ENCODE measurements at places on chromosomes 4 and X.
A peak's percentile ranks its signal among the peaks of the same experiment; 100 is the strongest.

DNA sequence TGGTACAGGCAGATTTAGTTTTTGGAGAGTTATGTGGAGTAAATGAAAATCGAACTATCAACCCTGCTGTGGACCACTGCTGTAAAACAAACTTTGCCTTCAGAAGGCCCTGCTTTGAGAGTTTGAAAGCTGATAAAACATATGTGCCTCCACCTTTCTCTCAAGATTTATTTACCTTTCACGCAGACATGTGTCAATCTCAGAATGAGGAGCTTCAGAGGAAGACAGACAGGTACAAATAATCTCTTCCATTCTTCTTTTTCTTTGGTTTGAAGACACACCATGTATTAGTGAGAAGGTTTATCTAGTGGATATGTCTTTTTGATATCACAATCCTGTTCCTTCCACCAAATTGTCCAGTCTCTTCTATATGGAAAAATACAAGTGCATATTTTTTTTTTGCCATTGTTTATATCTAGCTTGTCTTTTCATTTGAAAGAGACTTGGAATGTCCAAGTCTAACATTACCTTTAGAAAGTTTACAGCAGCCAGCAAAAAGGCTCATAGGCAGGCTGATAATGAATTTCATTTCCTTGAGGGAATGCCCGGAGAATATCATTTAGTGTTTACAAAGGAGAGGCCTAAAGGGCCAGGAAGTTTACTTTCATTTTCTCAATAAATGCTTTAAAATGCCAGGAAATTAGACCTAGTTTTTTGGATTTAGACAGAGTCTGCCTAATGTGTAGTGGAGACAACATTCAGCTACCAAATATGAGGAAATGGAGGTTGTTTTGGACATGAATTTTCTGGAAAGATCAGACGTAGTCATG is 18.6 kb downstream of the AFM start:
- no peak for DNase-seq

GRCh38 chrX:109793191-109793590 is 60.1 kb upstream of the ACSL4 start:
- no peak for DNase-seq

GRCh38 chrX:106450405-106450804 is 161.4 kb upstream of the RADX start:
- DNase-seq: no peak

DNA sequence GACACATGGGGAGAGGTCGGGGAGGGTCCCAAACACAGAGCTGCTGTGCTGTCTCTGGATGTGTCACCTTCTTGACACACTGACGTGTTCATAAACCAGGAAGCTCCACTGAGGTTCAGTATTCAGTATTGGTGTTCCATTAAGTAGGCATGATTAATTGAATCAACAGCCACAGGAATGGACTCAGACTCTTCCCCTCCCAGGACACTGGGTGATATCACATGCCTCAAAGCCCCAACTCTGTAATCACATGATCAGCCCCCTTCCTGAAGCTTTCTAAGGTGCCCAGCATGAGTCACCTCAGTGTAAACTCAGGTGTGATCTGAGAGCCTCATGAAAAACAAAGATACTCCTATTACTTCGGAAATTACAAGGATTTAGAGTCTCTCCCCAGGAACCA is 21.1 kb upstream of the HNRNPD start:
- no peak for DNase-seq

GRCh38 chr4:118586357-118586790 is 98.8 kb upstream of the METTL14 start:
- no peak for DNase-seq

- DNase-seq: no peak
Observed at GRCh38 chr4:53150631-53151488, 215.0 kb downstream of the SCFD2 start.

DNA sequence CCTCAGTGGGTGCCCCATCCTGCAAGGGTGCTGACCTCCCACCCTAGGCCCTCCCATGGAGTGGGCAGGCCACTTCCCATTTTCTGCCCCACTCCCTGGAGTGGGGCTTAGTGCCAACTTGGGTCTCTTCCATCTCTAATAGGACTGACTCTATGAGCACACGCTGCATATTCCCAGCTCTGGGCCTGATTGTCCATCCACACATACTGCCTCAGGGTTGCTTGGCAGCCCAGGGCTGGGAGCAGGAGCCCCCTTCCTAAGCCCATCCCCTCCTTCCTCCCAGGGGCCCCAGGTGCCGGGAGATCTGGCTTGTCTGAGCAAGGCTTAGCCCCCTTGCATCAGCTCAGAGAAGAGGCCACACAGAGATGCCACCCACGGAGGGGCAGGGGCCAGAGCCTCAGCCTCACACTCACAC is 55.1 kb downstream of the PJA1 start:
- DNase-seq: no peak

- DNase-seq: no peak
Observed at GRCh38 chr4:119656342-119656741, 27.7 kb upstream of the PDE5A start.

DNA sequence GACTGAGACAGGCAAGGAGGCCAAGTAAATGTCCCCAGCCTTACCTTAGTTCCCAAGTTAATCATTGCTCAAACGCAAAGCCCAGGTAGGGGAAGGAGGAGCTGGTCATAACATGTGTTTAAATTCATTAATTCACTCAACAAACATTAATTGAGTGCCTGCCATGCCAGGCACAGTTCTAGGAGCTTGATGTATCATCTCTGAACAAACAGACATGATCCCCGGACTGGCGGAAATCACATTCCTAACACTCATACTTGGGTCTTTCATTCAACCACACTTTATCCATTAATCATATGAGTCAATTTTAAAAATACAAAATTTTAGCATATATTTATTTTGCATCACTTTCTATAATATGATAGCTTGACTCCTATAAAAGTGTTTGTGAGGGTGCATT is 335.3 kb upstream of the NOCT start:
- DNase-seq: no peak

DNA sequence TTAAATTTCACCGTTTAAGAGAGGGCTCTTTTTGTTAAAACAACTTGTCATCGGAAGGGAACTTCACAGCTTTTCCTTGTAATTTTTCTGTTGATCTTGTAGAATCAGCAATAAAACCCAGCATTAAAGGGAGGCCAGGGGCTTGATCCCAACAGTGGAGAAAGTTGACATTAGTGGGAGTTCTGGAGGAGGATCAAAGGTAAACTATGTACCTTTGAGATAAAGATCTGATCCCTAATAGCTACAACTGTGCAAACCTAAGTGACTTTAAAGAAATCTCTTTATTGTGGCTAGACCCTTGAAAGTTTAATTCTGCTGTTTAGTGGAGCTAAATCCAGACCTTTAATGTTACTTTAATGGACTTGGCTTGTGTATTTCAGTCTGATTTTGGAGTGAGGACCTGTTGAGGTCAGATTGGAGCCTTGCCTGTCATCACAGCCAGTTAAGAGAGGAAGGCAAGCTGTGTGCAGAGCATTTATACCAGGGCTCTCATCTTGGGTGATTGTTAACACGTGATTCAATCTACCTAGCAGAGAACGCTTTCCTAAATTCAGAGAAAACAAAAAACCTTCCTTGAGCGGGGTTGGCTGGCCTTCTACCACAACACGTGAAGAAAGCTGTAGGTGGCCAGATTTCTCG is 1.7 kb downstream of the DOCK11 start:
- DNase-seq: no peak

DNA sequence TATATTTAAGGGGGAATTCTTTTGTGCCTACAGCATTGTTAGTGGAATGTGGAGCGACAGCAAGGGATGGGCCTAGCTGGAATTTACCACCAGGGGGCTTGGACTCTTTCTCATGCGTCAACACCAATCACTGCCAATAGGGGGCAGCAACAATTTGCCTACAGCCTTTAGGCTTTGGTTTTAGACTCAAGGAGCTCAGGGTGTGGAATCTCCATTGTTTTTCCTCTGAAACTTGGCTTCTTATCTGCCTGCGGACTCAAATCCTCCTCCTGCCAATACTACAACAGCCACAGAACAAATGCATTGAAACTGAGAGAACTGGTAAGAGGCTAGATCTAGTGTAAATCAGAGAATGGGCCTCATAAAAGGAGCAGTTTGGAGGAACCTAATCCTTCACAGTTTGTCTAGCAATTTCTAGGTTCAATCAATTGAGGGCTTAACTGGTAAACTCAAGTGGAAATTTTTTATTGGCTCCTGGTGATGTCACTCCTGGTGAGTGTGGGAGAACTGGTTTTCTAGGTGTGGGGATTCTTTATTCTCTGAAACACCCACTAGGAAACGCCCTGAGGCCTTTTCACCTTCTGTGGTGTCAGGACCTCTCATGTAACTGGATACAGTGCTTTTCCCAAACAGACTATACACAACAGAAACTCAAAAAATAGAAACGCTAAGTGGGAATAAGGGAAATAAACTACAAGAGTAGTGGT is 27.9 kb upstream of the TMSB4X start:
- no peak for DNase-seq

DNA sequence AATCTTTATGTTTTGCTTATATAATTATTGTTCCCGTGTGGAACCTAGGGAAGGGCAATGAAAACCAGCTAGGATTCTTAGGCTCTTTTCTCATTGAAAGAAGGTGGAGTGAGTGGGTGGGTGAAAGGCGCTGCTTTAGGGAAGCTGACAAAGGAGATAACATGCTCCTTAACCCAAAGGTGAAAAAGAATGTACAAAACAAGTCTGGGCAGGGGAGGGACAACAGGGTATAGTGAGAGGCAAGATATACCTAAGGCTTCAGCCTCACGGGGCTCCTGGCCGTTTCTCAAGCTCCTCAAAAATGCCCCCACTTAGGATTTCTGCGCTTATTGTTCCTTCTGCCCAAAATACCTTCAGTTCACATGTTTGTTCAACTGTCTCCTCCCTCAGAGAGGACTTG is 1.8 kb downstream of the SH2D1A start:
- no peak for DNase-seq

DNA sequence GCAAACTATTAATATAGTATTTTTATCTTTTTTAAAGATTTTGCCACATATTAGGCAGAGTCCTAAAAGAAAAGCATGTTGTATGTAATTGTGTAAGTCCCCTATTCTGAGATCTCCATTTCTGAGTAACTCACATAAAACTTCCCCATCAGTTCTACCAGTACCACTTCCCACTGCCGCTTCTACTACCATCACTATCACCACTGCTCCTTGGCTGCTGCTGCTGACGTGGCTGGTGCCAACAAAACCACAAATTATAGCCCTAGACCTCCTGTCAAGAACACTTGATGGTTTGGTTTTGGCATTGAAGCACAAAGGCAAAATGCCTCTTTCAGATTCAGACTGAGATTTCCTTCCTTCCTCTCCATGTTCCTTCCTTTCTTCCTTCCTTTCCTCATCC is 106.4 kb downstream of the MMRN1 start:
- DNase-seq: no peak

GRCh38 chrX:49988143-49988542 is 65.7 kb downstream of the CLCN5 start:
- no peak for DNase-seq

- DNase-seq: no peak
Observed at GRCh38 chrX:46180258-46180687, 364.9 kb downstream of the ZNF674 start.

- no peak for DNase-seq
Observed at GRCh38 chr4:150325872-150326271, 247.6 kb downstream of the DCLK2 start.

- DNase-seq: no peak
Observed at GRCh38 chr4:87950936-87951511, 24.5 kb upstream of the SPP1 start.

DNA sequence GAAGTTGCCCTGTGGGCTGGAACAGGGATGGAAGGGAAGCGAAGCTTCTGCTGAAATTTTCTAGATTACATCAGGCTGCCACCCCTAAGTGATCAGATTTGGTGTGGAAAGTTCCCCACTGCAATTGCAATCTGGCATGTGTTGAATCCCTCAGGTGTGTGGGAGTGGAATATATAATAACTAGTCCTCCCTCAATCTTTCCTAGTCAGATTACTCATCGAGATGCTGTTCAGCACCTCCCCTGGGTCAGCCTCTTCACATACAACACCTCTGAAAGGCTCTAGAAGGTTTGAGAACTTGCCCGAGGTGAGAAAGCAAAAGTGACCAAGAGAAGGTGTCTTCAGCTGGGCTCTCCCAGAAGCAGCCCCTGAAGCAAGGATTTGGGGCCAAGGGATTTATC is 336.8 kb downstream of the BCOR start:
- no peak for DNase-seq

DNA sequence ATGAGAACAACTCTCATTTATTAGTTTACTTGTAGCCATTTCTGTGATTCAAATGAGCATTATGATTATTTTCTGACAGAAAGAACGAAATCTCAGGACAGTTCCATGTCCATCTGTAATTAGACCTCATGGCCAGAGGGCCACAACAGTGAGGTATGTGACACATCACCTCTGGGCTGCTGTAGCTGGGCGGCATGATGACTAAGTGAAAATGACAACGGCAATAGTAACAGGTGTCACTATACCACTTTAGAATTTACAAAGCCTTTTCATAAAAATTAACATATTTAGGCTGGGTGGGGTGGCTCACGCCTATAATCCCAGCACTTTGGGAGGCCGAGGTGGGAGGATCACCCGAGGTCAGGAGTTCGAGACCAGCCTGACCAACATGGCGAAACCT is 252.6 kb downstream of the CBR4 start:
- no peak for DNase-seq

- no peak for DNase-seq
Observed at GRCh38 chr4:8152865-8153257, 5.8 kb downstream of the ABLIM2 start.

GRCh38 chr4:148004228-148004857 is 272.5 kb downstream of the ARHGAP10 start:
- DNase-seq: peak; percentile 57

- no peak for DNase-seq
Observed at GRCh38 chr4:113555868-113556267, 205.7 kb downstream of the CAMK2D start.

DNA sequence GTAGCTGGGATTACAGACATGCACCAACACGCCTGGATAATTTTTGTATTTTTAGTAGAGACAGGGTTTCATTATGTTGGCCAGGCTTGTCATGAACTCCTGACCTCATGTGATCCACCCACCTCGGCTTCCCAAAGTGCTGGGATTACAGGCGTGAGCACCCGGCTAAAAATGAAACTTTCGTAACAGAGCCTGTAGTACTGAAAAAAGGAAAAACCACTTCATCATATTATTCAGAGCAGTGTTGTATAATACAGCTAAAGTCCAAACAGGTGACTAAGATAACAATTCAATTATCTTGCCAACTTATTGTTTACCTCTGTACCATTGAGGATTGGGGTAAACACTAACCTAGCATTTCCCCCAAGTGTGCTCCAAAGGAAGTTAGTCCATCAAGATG is 43.9 kb upstream of the HPRT1 start:
- DNase-seq: no peak

All from hindlimb muscle (tissue), 1 donor.